Activated T-helper 1 cell treated with anti-CD3 and anti-CD28 coated beads, Interleukin-2, amount 50 U/mL, for 16 hours (primary cell): ENCODE measurements at places on chromosomes 4 and X.

DNA sequence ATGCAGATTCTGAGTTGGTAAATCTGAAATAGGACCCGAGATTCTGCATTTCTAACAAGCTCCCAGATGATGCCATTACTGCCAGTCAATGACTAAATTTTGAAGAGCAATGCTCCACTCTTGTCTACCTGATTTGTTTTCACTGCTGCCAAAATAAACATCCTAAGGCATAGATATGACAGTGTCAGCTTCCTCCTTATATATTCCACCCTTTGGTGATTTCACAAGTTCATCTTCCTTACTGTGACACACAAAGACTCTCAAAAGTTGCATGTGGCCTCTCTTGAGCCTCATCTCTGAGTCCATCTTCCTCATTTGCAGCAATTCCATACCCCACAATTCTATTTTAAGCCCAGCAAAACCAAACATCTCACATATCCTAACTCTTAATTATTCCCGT, 110.9 kb downstream of the FBXW7 start:
- DNase-seq = no peak

DNA sequence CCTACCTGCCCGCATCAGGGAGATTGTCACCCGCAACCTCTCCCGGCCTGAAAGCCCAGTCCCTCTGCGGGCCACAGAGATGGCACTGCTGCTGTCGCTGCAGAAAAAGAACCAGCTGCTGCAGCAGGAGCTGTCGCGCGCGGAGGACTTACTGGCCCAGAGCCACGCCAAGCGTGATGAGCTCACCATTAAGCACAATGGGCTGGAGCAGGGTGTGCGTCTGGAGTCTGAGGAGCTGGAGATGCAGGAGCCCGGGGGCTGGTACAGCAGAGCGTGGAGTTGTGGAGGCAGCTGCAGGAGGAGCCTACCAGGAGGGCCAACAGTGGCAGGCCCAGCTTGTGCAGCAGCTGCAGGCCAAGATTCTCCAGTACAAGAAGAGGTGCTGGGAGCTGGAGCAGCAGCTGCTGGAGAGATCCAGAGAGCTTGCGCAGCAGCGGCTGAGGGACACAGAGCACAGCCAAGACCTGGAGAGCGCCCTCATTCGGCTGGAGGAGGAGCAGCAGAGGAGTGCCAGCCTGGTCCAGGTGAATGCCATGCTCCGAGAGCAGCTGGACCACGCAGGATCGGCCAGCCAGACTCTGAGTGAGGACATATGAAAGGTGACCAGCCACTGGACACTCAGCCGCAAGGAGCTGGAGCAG, 11.3 kb downstream of the SMIM10L2A start:
- DNase-seq = no peak

DNA sequence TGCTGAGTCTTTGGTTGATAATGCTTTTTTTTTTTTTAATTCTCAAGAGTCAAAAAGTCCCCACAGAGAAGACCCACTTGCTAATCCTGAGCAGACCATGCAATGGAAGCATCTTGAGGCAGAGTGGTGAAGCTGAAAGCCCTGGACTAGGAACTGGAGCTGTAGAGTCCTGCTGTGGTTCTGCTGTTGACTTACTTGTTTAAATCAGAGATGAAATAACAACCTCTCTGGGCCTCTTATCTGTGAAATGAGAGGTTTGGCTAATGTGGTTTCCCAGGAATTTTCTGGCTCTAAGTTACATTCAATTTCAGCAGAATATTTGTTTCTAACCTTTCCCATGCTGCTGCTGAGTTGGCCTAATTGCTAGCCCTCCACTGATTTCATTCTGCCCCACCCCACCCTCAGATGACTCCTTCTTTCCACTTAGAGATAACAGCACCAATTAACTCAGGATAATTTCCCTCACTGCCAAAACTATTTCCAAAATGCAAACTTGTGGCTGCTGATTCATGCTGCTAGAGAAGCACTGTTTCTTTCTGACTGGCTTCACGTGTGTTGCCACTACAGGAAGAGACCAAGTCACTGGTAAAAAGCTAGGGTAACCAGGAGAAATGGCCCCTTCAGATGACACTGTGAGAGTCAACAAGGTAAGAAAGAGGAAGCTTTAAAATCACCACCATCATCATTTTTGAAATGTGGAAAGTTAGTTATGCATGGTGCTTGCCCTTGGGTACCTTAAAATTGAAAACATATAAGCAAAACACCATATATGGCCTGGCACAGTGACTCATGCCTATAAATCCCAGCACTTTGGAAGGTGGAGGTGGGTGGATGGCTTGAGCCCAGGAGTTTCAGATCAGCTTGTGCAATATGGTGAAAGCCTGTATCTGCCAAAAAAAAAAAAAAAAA, 326.4 kb downstream of the DCHS2 start:
- DNase-seq = no peak

- no peak for DNase-seq
Observed at GRCh38 chr4:1945124-1945895, 63.5 kb downstream of the NELFA start.

DNA sequence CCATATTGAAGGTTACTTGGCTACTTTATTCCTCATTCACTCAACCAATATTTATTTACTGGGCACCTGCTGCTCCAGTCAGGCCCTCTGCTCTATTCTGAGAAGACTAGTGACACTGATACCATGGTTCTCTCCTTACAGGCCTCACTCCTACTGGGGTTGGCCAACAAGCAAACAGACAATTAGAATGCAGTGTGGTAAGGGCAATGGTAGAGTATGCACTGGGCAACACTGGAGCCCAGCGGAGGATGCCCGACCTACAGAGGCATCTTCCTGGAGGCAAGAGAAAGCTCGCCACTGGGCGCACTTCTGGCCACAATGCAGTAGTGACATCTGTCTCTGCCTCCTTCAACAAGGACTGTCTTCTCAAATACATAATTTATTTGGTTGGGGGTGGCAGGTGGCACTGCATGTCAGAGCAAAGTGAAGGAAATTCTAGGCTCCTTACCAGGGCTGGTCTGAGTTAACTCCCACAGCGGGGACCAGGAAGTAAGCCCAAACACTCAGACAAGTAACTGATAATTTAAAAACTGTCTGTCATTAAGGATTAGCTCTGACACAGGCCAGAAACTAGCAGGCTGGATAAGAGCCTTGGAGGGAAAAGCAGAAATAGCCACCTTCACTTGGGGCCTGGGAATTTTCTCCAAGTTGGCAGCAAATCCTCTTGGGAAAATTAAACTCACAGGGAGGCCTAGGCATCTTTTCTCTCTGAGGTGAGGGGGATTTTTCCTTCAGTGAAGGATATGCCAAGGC, 150.7 kb upstream of the EOLA2 start:
- DNase-seq = no peak

- DNase-seq = no peak
Observed at GRCh38 chr4:73772363-73772762, 32.0 kb downstream of the CXCL8 start.

GRCh38 chr4:179029683-179030082, 1587.4 kb upstream of the AGA start:
- no peak for DNase-seq

- DNase-seq = no peak
Observed at GRCh38 chr4:100935090-100935489, 412.2 kb downstream of the PPP3CA start.

DNA sequence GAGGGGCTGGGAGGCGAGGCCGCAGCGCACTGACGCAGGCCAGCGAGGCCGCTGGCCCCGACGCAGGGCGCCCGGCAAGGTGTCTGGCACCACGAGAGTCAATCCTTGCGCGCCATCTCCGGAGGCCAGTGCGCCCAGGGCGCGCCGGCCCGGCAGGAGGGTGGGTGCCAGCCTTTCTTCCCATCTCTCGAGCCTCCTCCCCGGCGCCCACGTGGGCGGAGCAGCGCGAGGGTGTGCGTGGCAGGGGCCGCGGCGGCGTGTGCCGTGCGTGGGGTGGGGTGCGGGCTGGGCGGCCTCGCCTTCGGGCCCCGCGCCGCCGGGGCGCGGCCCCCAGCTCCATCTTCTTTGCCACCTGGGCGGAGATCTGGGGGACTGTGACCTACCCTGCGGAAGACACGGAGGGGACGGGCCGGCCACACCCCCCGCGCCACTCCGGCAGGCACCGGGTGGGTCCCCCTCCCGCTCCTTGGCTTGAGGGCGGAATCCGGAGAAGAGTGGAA, 877 bp downstream of the JAKMIP1 start:
- no peak for DNase-seq

DNA sequence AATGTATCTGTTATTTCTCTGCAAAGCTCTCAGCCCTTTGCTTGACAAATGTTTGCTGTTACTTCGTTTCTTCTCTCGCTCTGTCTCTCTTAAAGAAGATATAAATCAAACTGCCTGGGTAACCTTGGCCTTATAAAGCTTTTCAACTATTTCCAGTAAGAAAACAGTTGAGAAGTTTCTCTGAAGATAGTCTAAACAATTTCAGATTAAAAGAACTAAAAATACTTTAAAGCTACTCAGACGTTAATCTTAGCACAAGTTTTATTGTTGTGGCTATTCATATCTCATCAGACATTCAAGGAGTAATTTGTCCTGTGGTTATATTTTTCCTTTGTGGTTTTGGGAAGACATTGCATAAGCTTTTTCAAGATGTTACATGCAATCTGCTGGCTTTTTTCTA, 22.6 kb downstream of the HOPX start:
- no peak for DNase-seq

GRCh38 chr4:70691661-70692060, 3.3 kb downstream of the UTP3 start:
- DNase-seq = no peak

DNA sequence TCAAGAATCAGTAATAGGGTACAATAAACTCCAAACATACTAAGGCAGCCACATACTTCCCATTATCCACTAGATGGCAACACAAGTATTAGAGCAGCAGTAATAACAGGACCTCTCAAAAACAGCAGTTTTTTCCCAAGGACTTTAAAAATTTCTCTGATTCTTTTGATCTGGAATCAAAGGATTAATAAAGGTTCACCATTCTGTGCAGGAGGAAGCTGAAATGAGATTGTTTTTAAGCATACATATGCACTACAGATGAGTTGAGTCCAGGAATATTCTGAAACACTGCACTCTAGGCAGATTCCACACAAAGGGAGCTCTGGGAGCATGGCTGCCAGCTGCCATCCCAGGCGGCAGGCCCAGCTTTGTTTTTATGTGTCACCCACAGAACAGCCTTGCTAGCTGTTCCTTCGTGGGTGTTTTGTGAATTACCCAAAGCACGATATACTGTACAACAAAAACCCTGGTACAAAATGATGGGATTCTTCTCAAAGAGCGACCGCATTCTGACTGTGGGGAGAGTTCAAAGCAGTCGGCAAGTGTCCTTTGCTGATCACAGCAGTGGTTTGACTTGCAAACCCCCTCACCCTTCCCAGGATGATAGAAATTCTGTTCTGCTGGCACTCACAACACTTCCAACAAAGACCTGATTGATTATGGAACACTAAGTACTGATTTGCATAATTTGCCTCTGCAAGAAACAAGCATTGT, 61.0 kb downstream of the STX18 start:
- no peak for DNase-seq

- DNase-seq = no peak
Observed at GRCh38 chr4:159358226-159358625, 255.3 kb downstream of the RAPGEF2 start.

- DNase-seq = no peak
Observed at GRCh38 chr4:130233377-130234047, 1137.6 kb downstream of the C4orf33 start.

- DNase-seq = no peak
Observed at GRCh38 chrX:1223242-1223600, 10.8 kb upstream of the CRLF2 start.

DNA sequence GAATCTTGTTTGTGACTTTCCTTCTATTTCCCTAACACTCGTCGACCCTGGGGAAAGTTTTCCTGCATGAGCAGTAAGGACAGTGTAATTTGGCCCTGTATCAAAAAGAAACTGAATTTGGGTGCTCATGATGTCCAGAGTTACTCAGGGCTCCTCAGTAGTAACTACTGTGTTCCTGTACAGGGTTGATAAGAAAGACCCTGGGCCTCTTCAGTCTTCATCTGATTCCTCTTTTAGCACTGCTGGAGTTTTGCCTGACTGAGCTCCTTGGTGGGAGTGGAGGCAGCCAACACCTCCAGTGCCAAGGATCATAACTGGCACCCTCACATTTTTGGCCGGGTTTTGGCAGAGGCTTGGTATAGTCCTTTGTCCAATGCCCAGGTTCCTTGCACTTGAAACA, 7.1 kb upstream of the AREG start:
- no peak for DNase-seq

- no peak for DNase-seq
Observed at GRCh38 chrX:38273453-38273852, 52.8 kb upstream of the SRPX start.

DNA sequence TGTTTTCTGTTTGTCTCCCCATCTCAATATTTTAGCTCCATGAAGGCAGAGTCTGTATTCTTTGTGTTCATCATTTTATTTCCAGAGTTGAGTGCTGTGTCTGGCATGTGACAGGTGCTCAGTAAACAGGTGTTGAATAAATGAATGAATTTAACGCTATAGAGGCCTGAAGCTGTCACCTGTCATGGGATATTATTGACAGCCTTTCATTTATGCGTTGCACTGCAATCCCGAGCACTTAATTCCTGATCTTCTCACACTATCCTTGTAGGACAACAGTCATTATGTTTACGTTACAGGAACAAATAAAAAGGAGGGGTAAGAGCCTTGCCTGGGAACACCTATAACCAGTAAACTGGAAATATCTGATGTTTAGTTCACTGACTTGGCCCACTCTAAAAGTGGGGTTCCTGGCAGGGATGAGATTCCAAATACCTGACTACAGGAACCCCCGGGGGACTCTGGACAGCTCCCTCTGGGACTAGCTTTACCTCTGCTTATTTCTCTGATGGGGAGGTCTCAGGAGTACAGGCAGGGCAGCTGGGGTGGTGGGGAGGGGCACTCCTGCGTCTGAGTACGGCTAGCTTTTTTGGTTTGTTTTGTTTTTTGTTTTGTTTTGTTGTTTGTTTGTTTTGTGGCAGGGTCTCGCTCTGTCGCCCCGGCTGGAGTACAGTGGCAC, 36.6 kb downstream of the SEL1L3 start:
- DNase-seq = no peak
